DMS79 (cell line): ENCODE measurements at places on chromosomes 13 and 19.

DNA sequence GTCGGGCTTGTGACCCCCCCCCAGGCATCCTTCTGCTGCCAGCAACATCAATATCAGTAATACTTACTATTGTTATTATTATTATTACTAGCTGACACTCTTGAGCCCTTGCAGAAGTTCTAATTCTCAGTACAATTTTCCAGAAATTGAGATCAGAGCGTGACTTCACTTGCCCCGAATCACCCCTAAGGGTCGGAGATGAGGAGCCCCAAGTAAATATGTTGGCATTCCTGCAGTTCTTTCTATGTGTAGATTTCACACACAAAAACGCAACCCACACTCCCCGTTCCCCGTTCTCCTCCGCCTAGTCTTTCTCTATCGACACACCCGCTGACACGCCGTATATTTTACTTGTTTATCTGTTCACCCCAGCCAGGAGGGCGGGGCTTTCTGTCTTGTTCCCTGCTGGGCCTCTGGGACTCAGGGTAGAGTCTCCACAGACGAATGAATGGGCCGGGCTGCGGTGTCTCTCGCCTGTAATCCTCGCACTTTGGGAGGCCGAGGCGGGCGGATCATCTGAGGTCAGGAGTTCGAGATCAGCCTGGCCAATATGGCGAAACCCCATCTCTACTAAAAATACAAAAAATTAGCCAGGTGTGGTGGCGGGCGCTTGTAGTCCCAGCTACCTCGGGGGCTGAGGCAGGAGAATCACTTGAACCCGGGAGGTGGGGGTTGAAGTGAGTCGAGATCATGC lies 14.7 kb downstream of the TLE5 start:
- no peak for DNase-seq

DNA sequence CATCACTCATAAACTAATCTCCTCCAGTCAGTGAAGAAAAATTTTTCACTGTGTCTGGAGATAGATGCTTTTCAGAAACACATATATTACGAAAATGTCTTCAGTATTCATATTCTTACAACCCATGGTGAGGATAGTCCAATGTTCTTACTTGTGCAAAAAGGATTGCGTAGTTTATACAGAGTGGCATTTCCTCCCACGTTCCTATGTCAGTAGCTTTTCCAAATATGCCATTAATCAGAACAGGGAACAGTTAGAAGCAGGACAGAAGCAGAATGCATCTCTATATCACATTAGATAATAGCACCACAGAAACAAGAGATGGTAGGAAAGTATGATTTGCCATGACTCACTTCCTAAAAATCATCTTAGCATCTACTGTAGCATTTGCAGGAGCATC lies 282.9 kb downstream of the SLITRK5 start:
- DNase-seq: no peak

GRCh38 chr19:44903216-44903601 lies 2.4 kb upstream of the APOE start:
- DNase-seq: no peak

DNA sequence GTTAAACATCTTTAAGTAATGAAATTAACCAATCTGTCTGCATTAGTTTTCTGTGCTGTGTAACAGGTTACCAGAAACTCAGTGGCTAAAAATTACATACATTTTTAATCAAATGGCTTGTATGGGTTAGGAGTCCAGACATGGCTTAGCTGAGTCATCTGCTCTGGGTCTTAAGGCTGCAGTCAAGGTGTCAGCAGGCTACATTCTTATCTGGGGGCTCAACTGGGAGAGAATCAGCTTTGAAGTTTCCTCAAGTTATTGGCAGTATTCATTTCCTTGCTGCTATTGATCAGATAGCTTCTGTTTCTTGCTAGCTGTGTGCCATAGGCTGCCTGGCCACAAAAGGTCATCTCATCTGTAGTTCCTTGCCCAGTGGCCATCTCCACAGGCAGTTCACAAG lies 1163.0 kb downstream of the DIAPH3 start:
- DNase-seq: no peak

DNA sequence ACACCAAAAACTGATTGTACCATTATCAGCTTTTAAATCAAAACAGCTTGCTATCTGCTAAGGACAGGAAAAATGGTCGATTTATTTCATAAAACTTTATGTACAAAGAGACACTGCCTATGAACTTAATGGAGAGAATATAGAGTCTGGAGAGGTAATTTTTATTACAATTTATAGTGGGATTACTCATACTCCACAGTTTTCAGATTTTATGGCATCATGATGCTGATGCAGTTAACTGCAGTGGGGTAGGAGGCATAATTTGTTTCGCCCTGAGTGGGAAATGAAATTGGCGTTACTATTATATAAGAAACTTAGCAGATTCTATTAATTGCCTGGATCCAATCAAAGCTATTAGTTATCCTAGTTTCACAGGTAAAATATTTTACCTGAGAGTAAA lies 301.4 kb downstream of the KLF12 start:
- DNase-seq: no peak

DNA sequence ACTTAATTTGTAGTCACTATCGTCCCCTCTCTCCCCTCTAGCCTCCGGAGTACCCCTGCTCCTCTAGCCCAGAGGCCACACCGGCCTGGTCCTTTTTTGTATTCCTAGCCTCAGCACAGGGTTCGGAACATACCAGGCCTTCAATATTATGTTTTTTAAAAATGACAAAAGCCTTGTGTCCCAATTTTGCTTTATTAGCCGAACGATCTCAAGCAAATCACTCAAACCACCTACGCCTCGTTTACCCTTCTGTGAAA lies 463 bp upstream of the POMP start:
- DNase-seq: no peak

DNA sequence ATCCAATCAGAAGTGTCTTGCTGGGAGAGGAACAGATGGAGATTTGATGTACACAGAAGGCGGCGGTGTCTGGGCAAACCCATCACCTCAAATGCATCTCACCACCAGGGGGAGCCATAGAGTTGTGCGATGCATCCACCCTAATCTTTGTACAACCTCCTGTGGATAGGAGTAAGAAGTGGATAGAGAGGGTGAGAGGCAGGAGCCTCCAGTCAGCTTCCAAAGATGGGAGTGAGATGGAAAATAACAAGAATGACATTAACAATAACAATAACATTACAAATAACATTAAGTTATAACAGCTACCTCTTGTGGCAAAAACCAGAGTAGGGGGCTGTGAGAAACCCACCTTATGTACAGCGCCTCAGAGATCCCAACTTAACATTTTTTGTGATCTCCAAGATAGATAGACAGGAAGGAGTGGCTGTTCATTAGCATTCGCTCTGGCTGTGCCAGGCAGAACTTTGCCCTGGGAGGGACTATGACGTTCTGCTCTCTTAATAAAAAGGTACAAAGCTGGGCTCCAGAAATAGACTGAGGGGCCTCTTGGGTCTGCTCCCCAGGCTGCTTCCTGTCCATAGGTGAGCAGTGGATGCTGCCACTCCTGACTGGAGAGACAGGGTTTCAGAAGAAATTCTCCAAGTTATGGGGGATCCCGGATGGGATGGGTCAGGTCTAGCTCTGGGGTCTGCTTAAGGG lies 5.2 kb upstream of the CEACAM18 start:
- no peak for DNase-seq

GRCh38 chr13:29510651-29511084 lies 84.8 kb downstream of the SLC7A1 start:
- DNase-seq: no peak
